Kidney tubule cell (primary cell): ENCODE measurements at places on chromosomes 11 and 22.

DNA sequence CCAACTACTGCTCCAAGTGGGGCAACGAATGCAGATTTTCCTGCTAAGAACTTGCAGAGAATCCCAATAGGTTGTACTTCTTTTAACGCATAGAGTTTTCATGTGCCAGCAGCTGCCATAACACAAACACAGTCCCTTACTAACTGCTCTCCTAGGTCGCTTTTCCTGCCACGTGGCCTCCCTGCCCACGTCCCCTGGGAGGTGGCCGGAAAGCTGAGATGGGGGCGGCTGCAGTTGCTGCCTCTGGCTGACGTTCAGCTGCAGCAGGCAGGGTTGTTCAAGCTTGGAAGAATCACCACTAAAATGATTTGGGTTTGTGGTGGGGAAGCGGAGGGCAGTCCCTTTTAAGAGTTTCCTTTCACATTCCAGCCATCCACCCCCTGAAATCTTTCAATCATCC is 39.3 kb downstream of the ZNF202 start:
- DNase-seq, result no peak

DNA sequence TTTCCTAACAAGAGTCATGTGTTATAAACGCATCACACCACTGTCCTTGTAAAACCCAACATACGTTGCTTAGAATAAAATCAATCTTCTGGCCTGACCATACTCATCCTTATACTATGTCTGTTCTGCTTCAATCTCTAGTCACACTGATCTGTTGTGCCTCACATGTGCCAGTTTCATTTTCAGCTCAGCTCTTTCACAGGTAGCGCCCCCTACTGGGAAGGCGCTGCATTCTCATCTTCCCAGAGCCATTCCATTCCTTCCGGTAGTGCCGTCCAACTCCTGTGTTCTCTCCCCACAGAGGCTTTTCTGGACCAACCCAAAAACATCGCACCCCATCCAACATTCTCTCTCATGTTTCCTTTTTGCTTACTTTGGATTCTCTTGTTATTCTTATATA is 22.2 kb downstream of the CASP5 start:
- peak; percentile 5 for DNase-seq

GRCh38 chr11:128685402-128686020 is 8.4 kb upstream of the FLI1 start:
- DNase-seq, result no peak

DNA sequence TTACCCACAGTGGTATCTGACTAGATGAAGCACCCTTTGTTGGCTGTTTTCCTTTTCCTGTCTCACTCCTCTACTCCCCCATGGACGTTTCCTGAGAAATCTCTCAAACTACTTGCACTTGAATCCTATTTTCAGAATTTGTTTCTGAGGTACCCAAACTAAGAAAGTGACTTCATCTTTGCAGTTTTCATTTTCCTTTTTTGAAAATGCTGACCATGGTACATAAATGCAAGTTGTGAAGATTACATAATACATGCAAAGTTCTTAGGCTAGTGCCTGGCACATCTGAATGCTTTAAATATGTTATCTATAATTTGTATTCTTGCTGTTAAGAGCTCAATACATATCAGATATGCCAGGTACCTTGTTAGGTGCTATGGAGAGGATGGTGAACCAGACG is 644.7 kb upstream of the TENM4 start:
- no peak for DNase-seq

DNA sequence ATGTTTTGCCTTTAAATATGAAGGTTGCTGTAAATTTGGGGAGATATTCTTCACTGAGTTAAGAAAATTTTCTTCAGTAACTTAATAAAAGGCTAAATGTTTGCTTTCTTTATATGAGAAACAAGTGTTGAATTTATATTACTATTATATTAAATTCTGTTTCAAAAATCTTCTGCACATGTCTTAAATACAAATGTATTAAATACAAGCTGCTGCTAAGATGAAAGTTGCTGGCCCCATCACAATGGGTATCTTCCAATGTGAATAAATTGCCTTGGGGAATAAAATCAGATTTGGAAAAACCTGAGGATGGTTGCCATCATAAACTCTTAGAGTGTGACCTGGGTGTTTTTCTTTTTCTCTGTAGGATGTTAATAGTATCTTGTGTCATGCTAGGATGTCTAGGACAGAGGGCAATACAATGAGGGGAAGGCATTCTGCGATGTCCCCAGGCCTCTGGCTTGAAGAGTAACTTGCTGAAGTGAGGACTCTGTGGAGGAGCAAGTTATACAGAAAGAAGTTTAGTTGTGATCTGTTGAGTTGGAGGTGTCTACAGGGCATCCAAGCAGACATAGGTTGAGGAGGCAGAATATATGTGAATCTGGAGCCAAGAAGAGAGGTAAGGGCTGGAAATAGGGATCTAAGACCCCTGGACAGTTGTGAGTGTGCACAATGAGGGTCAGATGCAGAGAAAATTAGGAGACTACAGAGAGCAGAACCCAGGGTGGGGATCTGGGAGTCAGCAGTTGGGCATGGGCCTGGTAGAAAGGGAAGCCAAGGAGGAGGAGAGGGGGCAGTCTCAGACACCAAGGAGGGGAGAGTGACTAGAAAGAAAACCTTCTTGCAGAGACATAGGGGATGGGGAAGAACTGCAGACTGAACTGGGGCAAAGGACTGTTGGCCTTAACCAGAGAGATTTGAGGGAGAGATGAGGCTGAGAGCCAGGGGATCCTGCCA is 4.8 kb downstream of the IGLL5 start:
- DNase-seq, result no peak

GRCh38 chr11:3867209-3868091 is 12.0 kb downstream of the STIM1 start:
- no peak for DNase-seq

GRCh38 chr22:37633625-37634416 is 5.6 kb upstream of the SH3BP1 start:
- peak; percentile 60 for DNase-seq

- peak; percentile 98 for DNase-seq
These were observed 4.4 kb upstream of the WEE1 start for GRCh38 chr11:9568854-9569587.

- no peak for DNase-seq
These were observed 162.8 kb downstream of the BRD1 start for GRCh38 chr22:49664891-49665290.
